ENCODE measurements at places on chromosomes 6 and 20.

GRCh38 chr6:81900616-81901015 lies 148.1 kb upstream of the TENT5A start:
- DNase-seq: no peak

DNA sequence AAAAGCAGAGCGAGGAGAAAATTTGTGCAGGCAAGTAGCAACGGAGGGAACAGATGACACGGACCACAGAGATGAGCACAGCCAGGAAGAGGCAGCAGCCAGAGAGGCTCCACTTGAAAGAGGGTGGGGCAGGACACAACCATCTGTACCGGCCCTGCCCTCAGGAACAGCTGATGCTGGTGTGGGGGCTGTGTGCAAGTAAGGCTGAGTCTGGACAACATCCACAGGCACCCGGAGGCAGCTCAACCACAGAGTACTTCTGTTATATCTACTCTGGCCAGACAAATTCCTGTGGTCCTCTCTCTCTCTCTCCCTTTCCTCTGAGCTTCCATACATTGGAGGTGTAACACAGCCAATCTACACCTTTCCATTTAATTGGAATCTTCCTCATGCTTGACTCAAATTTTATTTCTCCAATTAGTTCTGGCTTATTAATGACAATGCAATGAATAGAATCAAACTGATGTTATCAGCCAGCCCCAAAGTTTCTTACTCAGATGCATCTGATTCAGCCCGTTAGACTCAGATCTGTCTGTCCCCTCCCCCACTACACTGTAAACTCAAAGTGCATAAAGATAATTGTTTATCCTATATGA lies 24.9 kb downstream of the KIF13A start:
- no peak for DNase-seq

DNA sequence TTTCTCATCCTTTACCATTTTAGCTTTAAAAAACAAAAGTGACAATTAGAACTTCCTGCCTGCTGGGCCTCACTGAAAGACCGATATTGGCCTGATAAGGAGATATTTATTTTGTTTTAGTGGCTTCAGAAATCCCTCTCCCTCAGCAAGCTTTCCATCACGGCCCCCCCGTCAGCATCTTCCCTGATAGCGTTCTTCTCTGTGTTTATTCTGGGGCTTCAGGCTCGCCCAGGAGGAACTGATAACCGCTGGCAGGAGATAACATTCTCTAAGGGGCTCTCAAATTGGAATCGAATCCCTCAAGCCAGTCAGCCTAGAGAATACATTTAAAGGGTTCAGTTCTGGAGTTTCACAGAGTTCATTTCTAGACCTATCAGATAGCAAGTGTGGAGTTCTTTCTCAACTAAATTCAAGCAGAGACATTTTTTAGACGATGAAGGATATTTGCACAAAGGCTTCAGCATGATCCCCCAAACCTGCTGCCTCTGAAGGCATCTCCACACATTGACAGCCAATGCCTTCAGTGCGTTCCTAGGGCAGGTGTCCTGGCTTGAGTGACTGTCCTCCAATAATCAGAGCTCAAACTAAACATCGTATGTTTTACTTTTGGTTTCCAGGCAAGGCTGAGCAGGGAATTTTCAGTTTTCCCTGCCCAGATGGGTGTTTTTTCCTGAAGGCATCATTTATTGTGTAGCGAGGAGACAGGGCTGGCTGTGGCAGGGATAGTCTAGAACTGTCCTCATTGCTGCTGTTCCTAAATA lies 17.0 kb downstream of the PRDM1 start:
- no peak for DNase-seq

- no peak for DNase-seq
These were observed 35.9 kb downstream of the BEND3 start for GRCh38 chr6:107079429-107079828.

- no peak for DNase-seq
These were observed 8.3 kb upstream of the ISM1 start for GRCh38 chr20:13212750-13213149.

DNA sequence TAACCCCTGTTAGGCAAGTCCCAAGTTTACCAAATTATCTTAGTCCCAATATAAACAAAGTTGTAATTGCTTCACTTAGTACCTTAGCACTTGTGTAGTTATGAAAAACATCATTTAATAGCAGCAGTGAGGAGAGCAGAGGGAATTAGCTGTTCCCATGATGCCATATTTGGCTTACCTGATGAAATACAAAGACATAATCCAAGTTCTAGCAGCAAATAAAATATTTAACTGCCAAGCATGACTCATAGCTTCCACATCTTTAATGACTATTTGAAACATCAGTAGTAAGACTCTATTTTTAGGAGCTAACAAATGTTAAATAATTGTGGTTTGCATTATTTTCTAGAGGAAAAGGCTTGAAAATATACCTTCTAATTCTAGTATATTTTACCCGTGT lies 94.0 kb upstream of the MCHR2 start:
- no peak for DNase-seq

DNA sequence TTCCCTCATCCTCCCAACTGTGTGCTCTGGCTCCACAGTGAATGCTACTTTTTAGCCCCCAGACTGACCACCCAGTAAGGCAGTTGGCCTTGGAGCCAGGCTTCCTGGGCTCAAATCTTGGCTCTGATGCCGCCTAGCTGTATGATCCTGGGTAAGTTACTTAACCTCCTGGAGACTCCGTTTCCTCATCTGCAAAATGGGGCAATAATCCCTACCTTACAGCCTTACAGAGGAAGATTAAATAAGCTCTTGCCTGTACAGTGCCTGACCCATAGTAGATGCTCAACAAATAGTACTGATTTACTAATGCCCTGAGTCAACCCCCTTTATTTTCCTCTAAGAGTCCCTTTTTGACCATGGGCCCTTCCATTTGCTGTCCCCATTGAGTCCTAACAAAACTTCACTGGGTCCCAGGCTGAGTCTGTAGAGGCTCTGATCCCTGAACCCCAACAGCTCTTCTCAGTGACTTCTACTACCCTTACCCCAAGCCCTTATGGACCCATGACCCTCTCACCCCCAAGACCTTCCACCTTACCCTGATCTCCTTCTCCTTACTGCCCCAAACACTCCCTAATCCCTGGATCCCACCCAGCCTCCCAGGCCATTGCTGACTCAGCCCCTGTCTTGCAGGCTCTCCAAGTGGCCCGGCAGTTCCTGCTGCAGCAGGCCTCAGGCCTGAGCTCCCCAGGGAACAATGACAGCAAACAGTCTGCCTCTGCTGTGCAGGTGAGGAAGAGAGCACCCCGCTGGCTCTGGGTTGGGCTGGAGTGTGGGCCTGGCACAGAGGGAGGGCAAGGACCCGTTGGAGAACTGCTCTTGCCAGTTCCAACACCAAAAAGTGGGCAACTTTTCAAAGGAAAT lies 31.4 kb downstream of the FOXP4 start:
- no peak for DNase-seq

DNA sequence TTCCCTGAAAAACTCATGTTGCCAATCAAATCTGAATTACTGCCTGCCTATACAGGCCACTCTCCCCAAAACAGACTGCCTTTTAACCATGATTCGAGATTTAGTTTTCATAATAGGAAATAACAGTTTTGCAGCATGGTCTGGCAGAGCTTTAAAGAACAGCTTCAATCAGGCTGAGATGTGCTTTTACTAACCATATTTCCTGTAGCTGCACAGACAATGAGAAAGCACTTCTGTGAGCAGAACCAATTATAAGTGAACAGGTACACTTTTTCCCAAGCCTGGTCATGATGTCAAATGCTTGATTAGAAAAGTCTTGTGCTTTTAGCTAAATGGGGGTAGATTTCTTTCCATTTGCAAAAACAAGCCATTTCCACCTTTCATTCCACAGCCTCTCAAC lies 108.2 kb downstream of the THEMIS start:
- no peak for DNase-seq

DNA sequence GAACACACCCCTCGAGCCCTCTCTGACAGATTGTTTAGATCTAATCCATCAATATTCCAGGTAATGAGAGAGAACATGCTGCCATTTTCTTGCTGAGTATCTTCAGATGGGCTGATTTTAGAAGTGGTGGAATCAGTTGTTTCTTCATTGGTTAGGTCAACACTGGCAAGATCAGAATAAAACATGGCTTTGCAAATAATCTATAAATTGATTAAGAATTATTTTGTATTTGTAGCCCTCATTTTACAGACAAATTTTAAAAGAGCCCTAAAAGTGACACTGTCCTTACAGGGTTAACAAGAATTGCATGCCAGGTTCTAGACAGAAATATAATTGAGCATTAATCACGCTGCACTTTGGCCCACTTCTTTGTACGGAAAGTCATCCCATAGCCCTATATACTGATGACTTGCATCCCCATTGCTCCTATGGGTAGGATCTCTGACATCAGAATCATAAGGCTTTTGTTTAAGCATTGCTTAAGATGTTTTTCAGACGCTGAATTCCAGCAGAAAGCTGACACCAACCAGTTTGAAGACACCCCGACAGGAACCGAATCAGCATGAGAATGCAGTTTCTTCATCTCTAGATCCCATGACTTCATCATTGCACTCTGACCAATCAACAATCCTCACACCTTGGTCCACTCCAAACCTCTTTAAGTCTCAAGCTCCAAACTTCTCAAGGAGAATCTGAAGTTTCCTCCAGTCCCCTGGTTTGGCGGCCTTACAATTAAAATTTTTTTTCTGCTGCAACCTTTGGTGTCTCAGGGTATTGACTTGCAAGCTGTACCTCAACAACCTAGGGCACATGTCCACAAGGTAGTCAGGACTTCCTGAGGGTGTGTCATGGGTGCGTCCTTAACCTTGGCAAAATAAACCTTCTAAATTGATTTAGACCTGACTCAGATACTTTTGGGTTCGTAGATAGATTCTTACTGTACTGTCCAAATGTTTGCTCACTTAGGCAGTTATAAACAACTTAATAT lies 7.8 kb downstream of the TDP2 start:
- no peak for DNase-seq

DNA sequence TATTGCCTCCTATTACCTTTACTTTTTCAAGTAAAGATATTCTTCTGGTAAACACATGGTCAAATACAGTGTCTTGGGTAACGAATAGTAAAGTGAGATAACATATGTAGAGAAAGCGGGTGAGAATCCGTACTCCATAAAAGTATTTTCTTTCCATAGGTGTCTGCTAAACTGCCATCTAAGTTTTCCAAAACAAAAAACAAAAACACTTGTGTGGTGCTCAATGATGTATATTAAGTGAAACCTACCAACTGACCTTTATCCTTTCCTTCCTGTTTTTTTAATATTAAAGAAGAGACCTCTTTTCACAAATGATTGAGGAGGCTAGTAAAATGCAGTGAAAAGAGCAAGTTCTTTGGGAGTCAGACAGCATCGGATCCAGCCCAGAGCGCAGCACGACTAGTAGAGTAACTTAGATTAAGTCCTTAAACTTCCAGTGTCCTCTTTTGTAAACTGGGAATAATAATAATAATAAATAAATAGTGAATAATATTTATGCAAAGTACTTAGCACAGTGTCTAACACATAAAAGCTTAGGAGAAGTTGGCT lies 437 bp upstream of the CDKAL1 start:
- DNase-seq: no peak

DNA sequence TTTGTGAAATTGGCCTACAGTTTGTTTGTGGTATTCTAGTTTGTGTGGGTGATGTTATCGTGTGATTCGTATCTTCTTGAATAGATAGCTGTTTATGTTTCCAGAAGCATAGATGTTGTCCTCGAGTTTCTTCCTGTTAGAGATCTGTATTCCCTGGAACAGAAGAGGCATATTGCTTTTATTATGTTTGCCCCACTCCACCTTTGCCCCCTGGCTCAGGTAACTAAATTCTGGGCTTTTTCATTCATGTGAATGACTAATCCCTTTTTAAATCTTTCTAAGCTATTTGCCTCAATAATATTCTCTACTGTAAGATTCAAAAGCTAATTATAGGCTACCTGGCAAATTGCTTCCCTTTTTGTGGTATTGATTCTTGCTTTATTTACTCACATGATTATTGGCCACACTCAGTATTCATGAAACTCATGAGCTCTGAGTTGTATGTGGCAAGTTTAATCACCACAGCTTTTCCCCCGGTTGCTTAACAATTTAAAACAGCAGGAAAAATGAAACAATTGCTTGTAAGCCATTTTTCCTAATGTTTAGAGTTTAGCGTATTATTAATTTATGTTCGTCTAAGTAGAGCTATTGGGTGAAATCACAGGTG lies 12.6 kb downstream of the RNF217 start:
- DNase-seq: no peak

DNA sequence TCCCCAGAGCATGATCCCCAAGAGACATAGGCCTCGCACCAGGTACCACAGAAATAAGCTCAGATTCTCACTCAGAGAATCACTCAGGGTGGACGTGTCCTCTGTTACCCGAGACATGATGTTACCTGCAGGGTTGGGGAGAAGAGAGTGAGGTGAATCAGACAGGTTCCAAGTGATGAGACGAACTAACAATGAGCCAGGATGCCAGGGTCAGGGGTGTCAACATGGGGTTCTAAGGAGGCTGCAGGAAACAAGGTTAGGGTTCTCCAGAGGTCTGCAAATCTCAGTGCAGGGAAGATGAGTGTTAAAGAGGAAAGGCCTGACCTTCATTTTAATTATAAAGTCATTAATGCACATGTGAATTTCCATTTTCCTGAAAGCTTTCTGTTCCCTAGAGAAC lies 2.5 kb downstream of the TAP1 start:
- DNase-seq: no peak

DNA sequence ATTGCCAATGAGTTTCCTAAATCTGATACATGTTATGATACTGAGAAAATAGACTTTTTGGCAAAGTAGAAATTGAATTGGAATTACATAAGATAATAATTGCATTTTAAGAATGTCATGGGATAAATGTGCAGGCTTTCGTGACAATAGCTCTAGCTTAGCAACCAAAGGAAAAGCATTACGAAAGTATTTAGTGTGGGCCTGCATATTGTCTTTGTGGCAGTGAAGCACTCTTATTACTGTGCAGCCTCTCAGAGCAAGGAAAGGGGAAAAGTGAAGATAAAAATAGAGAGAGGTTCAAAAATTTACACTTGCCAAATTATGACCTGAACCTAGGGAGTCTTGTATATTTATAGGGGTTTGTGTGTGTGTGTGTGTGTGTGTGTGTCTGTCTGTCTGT lies 12.6 kb upstream of the DEFB113 start:
- no peak for DNase-seq

- DNase-seq: no peak
These were observed 106.8 kb upstream of the AFDN start for GRCh38 chr6:167719920-167720319.

DNA sequence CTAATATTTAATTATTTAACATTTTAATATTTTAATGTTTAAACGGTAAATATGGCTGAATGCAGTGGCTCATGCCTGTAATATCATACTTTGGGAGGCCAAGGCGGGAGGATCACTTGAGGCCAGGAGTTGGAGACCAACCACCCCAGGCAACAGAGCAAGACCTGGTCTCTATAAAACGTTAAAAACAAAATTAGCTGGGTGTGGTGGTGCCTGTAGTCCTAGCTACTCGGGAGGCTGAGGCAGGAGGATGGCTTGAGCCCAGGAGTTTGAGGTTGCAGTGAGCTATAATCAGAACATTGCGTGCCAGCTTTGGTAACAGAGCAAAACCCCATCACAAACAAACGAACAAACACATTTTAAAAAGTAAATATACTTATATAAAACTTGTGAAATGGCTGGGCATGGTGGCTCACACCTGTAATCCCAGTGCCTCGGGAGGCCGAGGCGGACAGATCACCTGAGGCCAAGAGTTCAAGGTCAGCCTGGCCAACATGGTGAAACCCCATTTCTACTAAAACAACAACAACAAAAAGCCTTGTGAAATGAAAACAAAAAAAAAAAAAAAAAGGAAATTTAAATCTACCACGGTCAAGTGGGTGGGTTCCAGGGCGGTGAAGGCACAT lies 8.2 kb downstream of the SRXN1 start:
- no peak for DNase-seq
